ENCODE measurements at places on chromosomes 3 and 15.

DNA sequence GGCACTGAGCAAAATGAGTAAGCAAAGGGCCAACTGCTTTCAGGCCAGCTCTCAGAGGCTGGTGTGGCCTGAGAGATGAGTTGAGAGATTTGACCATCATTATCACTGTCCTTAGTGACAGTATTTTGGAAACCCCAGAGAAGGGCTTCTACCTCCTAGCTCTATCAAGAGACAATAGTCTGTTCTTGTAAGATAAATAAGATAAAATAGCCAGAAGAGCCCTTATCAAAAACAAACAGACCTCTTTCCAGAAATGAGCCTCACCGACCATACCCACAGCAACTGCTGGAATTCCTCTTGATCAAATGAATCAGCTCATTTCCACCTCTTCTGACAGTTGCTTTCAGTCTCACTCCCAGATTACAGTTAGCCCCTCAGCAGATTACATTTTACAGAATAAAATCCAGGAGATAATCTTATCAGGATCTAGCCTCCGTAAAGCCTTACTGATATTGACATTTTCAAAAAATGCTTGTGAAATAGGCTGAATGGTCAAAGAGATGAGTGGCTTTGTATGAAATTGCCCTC, 4.5 kb downstream of the HDC start:
- no peak for DNase-seq

GRCh38 chr3:182138393-182138792, 426.7 kb downstream of the SOX2 start:
- DNase-seq = no peak

GRCh38 chr3:33007776-33008175, 56.3 kb downstream of the CCR4 start:
- DNase-seq = no peak

GRCh38 chr3:126245811-126246727, 65.7 kb upstream of the ALDH1L1 start:
- no peak for DNase-seq

- DNase-seq = no peak
These were observed 16.9 kb upstream of the C3orf38 start for GRCh38 chr3:88132894-88133293.
